ENCODE measurements at places on chromosomes 12 and 14.
A peak's percentile ranks its signal among the peaks of the same experiment; 100 is the strongest.

DNA sequence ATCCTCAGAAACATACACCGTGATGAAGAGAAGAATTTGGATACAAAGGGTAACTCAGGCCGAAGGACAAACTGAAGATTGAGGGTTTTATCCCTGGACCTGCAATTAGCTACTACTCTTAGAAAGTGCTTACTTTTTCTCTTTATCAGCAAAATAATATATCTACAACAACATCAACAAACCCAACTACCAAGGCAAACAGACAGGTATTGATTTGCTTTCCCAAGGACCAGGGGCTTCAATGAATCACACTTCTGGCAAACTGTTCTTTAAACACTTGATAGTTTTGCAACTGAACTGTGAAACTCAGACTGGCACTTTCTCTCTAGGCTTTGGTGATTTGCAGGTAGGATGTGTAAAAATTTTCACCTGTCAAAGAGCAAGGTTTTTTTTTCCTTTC, 247.5 kb downstream of the SEC23A start:
- H3K4me1 ChIP-seq, result no peaks in the 10 kb centered on the region
- H3K27ac ChIP-seq, result no peak overlapping the region
- no peaks in the 10 kb centered on the region for H3K27me3 ChIP-seq
- DNase-seq, result no peak

- DNase-seq, result no peak
- H3K4me3 ChIP-seq, result no peak overlapping the region
- H3K4me1 ChIP-seq, result peaks cover 3% of the 10 kb centered on the region
- no peaks in the 10 kb centered on the region for H3K36me3 ChIP-seq
- H3K27me3 ChIP-seq, result no peaks in the 10 kb centered on the region
Observed at GRCh38 chr12:54060174-54060974, 6.7 kb downstream of the HOXC4 start.

DNA sequence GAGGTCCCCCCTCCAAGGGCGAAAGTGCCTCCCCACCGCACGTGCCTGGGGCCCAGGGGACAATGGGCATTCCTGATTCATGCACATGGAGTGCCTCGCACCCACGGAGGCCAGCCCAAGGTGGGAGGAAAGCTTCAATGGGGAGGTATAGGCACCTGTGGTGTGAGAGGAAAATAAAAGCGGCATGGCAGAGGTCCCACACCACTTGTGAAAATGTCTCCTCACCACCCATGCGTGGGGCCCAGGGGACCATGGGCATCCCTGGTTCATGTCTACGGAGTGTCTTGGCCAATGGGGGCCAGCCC, 384.7 kb downstream of the ALG10 start:
- H3K27me3 ChIP-seq, result no peaks in the 10 kb centered on the region
- no peak overlapping the region for H3K4me3 ChIP-seq
- no peak overlapping the region for H3K27ac ChIP-seq
- no peaks in the 10 kb centered on the region for H3K4me1 ChIP-seq

DNA sequence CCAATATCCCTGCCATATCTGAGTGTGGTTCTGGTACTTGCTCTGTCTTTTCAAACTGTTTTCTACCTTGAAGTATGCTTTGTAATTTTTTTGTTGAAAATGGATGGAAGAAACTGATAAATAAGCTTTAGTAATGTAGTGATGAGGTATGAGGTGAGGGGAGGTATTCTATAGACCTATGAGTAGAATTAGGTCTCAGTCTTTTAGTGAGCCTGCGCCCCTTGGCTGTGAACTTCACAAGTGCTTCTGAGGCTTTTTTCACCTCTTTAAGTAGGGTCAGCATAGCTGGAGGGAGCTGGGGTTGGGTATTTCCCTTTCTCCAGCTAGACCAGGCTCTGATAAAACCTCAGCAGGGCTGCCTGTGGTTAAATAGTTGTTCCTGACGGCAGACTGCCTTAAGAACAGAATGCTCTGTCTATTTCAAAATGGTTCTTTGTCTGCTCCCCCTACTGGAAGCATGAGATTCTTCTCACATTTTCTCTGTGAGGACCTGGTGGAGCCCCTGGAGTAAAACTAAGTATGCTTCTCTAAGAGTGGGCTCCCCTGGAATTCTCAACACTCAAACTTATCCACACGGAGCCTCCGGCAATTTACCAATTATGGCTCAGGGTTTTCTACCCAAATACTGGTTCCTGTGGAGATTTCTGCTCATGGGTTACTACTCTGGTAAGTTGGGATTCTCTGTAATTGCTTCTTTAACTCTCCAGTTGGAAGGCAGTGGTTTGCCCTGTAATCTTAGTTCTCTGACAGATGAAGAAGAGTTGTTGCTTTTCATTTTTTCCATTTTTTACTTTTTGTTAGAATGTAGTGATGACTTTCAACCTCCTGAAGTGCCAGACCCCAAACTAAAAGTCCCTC, 13.1 kb downstream of the KRT5 start:
- no peaks in the 10 kb centered on the region for H3K36me3 ChIP-seq
- no peak overlapping the region for H3K27ac ChIP-seq
- peak; percentile 48 for DNase-seq
- no peak overlapping the region for H3K4me3 ChIP-seq

- no peak for DNase-seq
- H3K36me3 ChIP-seq, result peaks cover 21% of the 10 kb centered on the region
- H3K27ac ChIP-seq, result no peak overlapping the region
Observed at GRCh38 chr14:39157491-39157890, 12.6 kb downstream of the TRAPPC6B start.

DNA sequence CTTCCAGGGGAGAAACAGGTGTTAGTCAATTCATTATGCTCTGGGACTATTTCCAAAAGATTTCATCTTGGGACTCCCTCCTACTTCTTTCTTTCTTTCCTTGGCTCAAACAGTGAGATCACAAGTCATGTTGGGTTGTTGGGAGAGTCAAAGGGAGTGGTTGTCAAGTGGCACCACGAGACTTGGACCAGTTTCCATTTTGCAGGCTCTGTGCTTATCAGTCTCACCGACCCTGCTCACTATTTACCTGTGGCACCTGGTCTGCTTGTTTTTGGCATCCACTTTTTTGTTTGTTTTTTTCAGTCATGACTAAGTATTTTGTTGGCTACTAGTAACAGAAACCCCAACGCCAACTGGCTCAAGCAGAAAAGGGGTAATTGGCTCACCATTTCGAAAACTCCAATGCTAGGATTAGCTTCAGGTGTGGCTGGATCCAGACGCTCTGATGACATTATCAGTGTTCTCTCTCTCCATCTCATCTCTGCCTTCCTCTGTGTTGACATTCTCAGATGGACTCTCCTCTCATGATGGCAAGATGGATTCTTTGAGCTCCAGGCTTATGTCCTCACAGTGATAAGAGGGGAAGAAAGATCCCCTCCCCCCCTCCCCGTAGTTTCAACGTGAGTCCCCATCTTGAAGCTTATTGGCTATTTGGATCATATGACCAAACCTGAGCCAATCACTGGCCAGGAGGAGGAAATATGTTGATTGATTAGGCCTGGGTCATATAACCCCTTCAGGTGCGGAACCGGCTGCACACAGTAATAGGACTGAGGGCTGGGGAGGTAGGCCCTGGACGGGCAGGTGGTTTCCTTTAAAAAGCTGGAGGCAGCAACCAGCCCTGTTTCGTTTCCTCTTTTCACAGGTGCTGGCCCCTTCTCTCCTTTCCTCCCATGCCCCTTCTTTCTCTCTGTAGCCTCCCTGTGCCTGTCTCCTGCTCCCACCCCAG, 84.2 kb downstream of the AACS start:
- H3K27ac ChIP-seq, result no peak overlapping the region
- DNase-seq, result no peak
- no peak overlapping the region for H3K4me3 ChIP-seq
- no peaks in the 10 kb centered on the region for H3K36me3 ChIP-seq

DNA sequence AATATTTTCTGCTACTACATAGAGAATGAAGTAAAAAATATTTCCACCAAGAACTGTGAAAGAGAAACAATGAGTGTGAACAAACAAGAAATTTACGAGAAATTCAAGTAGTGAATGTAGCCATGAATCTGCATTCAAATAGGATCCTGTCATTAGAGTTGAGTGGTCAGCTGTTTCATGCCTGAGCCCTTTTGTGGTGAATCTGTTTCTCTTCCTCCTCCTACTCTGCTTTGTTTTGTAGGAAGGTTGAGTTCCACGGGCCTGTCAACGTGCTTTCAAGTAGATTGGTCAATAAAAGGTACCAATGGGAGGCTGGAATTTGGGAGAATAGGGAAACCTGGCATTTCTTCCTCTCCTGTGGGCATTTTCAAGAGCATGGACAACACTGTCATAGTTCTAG, 1749.6 kb upstream of the FLRT2 start:
- H3K27ac ChIP-seq, result no peak overlapping the region
- H3K27me3 ChIP-seq, result no peaks in the 10 kb centered on the region
- H3K36me3 ChIP-seq, result no peaks in the 10 kb centered on the region
- H3K4me1 ChIP-seq, result no peaks in the 10 kb centered on the region
- DNase-seq, result no peak

DNA sequence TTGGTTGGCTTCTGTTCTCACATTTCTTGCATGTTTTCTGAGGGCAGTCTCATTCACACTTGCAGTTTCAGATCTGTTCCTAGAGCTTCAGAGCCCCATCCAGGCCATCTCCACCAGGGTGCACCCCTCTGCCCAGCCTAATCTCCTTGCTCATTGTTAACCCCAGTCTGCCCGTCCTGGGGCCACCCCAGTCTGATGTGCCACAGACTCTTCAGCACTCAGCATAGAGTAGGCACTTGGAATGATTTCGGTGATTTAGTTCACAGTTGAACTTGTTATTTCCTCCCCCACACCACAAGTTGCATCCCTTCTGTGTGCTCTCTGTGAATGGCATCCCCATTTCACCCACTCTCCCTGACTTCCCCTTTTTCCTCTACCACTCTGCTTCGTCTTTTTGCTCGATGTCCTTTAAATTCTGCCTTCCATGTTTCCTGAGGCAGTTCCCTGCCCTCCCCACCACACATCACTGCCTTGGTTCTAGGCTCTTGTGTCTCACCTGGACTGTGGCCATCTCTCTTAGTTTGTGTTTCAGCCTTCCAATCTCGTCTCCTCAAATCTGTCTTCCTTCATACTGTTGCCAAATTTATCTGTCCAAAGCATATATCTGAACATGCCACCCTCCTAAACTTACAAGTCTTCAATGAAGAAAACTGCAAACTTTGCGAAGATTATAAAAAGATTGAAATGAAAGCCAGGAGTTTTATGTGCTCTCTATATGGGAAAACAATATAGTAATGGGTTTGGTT, 41.5 kb downstream of the ANO6 start:
- no peak overlapping the region for H3K4me3 ChIP-seq
- no peak for DNase-seq
- no peaks in the 10 kb centered on the region for H3K36me3 ChIP-seq
- H3K27ac ChIP-seq, result no peak overlapping the region
- H3K27me3 ChIP-seq, result no peaks in the 10 kb centered on the region

DNA sequence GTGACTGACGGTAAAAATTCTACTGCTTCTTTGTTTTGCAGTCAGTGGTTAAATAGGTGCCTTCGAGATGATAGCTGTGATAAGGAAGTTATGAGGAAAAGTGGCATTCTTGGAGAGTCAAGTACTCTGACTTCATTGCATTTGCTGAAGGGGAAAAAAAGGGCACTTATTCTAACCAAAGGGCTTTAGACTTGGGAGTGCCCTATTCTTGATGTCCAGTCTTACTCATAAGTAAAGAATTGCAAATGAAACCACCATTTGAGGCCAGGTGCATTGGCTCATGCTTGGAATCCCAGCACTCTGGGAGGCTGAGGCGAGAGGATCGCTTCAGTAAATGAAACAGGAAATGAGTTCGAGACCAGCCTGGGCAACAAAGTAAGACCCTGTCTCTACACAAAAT, 40.3 kb downstream of the BRAP start:
- no peaks in the 10 kb centered on the region for H3K27me3 ChIP-seq
- H3K4me3 ChIP-seq, result no peak overlapping the region
- peaks cover 24% of the 10 kb centered on the region for H3K4me1 ChIP-seq

DNA sequence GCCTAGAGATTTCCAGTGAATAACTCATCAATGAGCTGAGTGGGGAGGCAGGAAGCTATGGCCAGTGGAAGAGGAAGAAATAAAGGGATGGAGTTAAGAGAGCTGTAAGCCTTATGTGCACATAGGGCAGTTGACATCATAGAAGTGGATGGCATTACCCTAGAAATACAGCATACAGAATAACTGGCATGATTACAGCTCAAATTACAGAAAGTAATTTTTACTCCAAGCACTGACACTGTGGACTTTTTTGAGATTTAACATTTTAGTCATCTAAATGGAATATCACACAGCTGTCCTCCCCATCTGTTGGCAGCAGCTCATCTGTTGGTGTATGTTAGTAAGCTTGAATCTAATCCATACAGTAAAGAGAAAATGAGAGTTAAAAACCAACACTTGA, 5.4 kb upstream of the IPO8 start:
- no peaks in the 10 kb centered on the region for H3K36me3 ChIP-seq
- DNase-seq, result no peak
- no peak overlapping the region for H3K4me3 ChIP-seq
- no peaks in the 10 kb centered on the region for H3K4me1 ChIP-seq
- no peaks in the 10 kb centered on the region for H3K27me3 ChIP-seq

GRCh38 chr14:64723691-64724577, 19.7 kb downstream of the PLEKHG3 start:
- DNase-seq, result peak; percentile 77
- H3K4me1 ChIP-seq, result peaks cover 14% of the 10 kb centered on the region
- H3K36me3 ChIP-seq, result peaks cover 4% of the 10 kb centered on the region
- H3K27ac ChIP-seq, result no peak overlapping the region
- H3K27me3 ChIP-seq, result no peaks in the 10 kb centered on the region

DNA sequence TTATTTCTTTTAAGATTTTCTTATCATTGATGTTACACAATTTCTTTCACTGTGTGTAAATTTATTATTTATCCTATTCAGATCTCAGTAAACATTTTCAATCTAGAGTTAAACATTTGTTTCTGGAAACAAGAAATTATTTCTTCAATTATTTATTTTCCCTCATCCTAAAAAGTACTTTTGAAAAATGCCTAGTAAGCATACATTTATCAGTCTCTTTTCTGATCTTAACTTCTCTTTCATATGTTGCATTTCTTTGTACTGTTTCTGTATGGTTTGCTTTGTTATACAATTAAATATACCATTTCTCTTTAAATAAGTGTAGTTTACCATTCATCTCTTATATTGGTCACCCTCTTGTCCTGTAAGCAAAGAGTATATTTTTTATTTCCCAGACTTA, 263.2 kb downstream of the C12orf50 start:
- no peaks in the 10 kb centered on the region for H3K4me1 ChIP-seq
- no peaks in the 10 kb centered on the region for H3K27me3 ChIP-seq
- no peak overlapping the region for H3K4me3 ChIP-seq
- no peak for DNase-seq
